ENCODE measurements at places on chromosomes 4 and X.

DNA sequence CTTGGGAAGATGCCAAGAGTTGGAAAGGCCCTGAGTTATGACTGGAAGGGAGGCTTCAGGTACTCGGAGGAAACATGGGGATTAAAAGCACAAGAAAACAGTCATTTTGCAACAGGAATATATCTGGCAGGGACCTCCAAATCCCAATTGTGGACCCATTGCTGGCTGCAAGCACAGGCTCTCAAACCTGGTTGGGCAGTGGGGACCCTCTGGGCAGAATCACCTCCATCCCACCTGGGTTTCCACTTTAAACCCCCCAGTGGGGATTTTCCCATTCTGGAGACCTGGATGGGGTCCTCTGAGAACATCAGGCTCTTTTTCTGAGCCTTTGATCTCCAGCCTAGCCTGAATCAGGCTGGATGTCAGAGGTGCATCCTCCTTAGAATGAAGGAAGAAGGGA is 177.8 kb downstream of the ASMT start:
- DNase-seq, result no peak

DNA sequence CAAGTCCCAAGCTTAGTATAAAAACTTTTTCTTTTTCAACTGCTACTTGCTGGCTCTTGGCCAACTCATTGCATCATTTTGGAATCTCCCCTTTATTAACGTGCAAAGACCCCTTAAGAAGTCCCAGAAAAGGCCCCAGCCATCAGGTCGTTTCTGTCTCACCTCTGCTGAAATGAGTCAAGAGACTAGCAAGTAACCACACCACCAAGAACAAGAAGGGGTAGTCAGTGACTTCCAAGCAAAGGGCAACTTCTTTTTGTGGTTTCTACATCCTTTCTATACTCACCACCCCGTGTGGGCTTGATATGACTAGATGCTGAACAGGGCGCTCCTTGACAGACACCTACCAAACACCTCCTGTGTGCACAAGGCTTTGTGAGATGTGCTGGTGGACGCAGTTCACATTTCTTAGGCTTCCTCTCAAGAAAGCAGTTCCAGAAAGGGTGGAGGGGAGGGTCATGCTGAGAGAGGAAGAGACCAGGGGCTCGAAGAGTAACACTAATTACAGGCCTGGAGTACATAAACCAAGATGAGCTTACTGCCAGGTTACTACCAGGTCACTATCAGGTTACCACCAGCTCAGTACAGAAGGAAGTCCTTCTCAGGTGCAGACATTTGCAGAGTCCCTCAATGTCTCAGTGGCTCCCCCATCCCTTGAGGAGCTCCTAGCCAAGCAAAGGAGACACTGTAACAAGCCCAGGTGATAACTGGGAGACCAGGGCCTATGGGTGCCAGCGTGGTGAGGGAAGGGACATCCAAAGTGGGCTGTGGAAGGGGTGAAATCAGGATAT is 19.3 kb downstream of the JAKMIP1 start:
- no peak for DNase-seq

DNA sequence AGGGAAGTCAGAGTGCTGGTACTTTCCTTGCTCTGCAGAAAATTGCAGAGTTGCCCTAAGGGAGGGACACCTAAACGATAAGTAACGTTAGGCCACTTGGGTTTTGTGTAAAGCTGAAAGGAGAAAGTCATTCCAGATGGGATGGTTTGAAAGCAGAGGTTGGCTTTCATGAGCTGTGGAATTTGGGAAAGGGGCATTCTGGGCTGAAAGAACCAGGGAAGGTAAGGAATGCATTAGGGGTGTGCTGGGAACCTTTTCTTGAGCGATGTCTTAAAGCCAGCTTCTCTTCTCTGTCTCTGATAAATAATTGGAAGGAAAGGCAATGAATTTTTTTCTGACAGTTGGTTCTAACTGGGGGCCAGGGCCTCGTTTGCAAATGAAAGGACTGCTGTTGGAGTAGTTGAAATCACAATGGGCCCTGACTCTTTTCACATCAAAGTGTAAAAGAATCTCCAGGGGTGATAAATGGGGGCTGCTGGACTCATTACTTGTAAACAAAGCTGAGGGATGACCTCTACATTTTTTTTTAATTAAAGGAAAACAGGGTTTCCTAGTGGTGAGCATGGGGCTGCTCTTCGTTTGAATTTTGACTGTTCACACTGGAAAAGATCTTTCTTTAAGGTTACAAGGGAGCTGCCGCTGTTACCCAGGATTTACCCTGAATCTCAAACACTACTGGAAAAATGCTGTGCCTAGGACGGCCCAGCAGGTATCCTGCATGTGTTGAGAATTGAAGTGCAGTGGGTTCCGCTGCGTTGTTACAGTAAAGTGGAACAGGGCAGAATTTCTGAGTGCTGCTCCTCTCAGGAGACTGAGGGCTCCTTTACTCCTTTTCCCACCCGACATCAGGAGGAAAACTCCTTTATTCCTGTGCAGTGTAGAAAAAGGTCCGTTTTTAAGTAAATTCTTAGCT is 25.0 kb downstream of the AFF1 start:
- no peak for DNase-seq

DNA sequence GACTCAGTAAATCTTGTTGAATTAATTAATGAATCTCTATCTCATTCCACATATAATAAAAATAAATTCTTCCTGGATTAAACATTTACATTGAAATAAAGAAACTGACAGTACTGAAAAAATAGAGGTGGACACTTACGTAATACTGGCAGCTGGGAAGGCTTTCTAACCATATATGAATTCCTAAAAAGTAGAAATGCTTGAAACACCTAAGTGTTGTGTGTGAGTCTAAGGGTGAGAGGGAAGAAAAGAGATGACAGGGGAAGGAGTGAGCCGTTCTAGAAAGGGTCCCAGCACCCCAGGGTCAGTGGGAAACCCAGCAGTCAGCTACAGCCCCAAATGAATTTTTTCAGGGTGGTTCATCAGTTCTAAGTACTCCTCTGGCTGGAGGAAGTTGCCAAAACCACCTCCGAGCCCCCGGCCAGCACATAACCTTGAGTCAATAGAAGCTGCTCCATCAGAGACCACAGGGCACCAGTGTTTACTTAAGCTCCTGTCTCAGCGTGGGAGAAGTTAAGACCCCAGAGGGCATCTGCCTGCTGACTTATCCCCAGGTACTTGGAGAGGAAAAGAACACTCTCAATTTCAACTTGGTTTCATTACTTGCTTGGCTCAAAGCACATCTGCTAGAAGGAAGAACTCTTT is 18.3 kb downstream of the GAB3 start:
- no peak for DNase-seq

GRCh38 chrX:153765138-153766079 is 1.4 kb downstream of the PLXNB3 start:
- DNase-seq, result no peak

DNA sequence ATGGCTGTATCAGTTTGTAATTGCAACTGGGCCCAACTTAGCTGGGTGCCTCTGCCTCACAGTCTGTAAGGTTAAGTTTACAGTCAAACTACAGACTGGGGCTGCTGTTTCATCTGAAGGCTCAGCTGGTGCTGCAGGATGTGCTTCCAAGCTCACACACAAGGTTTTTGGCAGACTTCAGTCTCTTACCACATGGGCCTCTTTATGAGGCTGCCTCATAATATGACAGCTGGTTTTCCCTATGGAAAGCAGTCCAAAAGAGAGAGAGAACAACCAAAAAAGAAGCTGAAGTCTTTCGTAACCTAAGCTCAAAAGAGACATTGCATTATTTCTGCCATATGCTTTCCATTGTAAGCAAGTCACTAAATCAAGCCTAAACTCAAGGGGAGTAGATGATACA is 271.7 kb downstream of the DCTD start:
- DNase-seq, result no peak

DNA sequence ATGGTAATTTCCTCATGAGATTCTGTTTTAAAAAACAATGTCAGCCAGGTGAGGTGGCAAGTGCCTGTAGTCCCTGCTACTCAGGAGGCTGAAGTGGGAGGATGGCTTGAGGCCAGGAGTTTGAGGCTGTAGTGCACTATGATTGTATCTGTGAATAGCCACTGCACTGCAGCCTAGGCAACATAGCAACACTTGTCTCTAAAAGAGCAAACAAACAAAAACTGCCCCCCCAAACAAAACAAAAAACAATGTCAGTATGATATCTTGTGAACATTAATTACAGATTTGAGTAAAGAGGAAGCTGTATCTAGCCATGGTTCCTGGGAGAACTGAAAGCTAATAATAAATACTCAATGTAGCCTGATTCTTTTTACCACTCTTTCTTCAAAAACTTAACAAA is 6.8 kb upstream of the MSL3 start:
- no peak for DNase-seq

GRCh38 chr4:155941820-155942219 is 11.8 kb downstream of the CTSO start:
- no peak for DNase-seq

- DNase-seq, result no peak
These were observed 203.8 kb upstream of the WDFY3 start for GRCh38 chr4:85170241-85170640.

DNA sequence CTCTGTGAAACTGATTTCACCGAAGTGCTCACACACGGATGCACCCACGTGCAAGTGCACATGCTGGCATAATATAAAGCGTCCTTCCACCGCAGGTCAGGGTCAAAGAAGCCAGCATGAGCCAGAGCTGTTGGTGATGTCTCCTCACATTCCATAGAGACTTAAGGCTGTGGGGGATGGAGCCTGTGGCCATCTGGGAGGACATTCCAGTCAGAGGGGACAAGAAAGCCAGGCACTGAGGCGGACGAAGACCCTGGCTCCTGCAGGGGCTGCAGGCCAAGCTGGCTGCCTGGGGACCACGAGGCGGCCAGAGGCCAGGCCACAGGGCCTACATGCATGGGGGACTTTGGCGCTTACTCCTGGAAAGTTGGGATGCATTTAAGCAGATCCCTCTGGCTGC is 7.7 kb downstream of the RNF212 start:
- DNase-seq, result no peak

DNA sequence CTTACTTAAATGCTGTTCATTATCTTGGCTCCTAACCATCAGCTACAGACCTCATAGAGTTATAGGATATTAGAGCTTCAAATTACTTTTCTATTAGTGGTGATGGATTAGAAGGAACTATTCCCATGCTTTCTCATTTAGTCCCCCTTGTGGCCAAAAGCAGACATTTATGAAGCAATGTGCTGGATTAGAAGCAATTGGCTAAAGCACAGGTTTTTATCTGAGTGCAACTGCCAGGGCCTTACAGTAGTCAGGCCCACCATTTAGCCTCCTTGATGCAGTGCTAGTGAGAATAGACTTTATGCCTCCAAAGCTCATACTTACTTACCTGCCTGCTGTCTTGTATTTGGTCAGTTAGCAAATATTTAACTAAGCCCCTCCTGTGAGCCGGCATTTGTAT is 93.0 kb downstream of the TSPAN7 start:
- DNase-seq, result no peak

DNA sequence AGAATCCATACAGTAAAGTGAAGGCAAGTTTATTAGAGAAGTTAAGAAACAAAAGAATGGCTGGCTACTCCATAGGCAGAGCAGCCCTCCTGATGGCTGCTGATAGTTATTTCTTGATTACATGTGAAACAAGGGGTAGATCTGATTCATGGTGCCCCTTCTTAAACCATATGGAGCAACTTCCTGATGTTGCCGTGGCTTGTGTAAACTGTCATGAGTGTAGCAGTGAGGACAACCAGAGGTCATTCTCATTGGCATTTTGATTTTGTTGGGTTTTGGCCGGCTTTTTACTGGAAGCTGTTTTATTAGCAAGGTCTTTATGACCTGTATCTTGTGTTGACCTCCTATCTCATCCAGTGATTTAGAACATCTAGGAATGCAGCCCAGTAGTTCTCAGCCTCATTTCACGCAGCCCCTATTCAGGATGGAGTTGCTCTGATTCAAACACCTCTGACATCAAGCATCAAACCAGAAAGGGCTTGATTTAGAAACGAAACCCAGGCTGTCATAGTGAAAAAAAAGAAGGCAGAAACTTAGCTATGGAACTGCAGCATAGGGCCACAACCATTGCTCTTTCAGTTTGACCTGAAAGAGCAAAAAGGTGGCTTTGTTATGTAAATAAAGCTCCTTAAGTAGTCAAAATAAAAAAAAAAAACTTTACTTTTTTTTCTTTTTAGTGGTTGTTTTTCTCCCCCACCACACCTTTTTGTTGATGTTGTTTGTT is 37.8 kb downstream of the SPCS3 start:
- no peak for DNase-seq

GRCh38 chr4:71518283-71518989 is 179.6 kb downstream of the SLC4A4 start:
- DNase-seq, result no peak

DNA sequence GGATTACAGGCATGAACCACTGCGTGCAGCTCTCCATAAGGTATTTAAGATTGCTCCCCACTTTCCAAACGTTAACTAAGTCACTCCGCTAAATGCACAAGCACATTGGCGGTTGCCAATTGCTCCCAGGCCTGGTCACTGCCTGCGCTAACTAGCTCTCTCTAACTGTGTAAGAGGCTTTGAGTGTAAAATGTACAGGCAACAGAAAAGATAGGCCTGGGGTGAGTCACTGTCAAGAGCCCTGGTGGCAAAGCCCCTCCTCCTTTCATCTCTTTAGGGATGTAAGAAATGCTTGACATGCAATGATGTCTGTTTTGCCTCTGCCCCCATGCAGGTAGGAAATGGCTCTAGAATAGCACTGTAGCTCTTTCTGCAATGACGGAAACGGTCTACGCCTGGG is 329.7 kb upstream of the GATB start:
- DNase-seq, result no peak

- DNase-seq, result peak; percentile 87
These were observed 13.4 kb upstream of the STK32B start for GRCh38 chr4:5037553-5038551.

GRCh38 chr4:162959046-162959445 is 207.6 kb downstream of the NAF1 start:
- DNase-seq, result no peak

DNA sequence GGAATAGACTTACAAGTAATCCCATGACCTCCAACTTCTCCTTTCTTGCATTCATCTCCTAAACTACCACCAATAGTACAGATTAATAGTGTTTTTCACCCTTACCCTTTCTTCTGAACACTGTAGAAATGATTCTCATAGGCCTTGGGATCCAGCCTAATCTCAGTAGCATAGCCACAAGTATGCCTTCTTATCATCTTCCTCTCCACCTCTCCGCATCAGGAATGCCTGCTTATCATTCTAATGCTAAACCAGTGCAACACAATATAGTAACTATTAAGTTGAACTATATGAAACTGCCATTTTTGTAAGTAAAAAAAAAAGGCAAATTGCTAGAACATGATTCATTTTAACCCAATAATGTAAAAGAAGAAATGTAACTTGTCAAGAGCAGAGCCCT is 79.5 kb upstream of the IL2 start:
- DNase-seq, result no peak

DNA sequence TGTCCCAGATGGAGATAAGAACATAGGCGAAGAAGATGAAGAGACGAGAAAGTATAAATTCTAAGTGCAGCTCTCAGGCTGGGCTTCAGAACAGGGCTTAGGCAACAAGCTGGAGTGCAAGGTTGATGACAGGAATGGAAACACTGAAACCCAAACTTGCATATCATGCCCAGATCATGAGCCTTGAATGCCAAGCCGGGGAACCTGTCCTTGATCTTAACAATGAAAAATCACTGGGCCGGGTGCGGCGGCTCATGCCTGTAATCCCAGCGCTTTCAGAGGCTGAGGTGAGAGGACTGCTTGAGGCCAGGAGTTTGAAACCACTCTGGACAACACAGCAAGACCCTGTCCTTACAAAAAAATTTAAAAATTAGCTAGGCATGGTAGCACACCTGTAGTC is 17.2 kb downstream of the AFAP1 start:
- no peak for DNase-seq

GRCh38 chr4:128359422-128359821 is 71.8 kb upstream of the PGRMC2 start:
- no peak for DNase-seq

- DNase-seq, result no peak
These were observed 47.4 kb downstream of the PRDM5 start for GRCh38 chr4:120874792-120875774.

Measured in HS-27A (cell line).